ENCODE measurements at places on chromosomes 6 and 20.

DNA sequence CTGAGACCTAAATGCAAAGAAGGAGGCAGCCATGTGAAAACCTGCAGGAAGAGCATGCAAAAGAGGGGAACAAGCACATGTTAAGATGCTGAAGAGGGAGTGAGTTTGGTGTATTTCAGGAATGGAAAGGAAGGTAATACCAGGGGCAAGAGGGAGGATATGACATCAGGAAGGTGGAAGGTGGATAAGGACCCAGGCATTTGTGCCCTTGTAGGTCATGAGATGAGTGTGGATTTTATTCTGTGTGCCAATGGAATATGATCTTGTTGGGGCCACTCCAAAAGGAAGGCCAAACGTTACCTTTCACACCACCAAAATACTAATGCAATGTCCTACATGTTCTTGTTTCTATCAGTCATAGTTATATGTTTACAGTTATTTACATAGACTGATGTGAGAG, 17.2 kb upstream of the DOK5 start:
- no peak for DNase-seq

DNA sequence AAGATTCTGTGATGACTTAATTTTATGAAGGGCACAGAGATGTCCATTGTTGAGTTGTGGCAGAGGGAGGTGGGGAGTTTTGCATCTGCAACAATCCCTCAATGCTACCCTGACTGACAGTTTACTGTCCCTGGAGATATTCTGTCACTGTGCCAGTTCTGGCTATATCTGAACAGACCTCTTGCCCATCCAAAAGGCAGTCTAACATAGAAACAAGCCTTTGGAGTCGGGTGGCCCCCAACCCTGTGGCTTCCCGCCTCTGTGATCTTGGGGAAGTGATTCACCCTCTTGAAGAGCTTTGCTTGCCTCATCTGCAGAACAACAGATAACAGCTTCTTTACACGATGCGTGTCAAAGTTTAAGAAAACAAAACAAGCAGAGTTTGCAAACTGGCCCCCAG, 3.8 kb upstream of the E2F1 start:
- DNase-seq = peak; percentile 43

DNA sequence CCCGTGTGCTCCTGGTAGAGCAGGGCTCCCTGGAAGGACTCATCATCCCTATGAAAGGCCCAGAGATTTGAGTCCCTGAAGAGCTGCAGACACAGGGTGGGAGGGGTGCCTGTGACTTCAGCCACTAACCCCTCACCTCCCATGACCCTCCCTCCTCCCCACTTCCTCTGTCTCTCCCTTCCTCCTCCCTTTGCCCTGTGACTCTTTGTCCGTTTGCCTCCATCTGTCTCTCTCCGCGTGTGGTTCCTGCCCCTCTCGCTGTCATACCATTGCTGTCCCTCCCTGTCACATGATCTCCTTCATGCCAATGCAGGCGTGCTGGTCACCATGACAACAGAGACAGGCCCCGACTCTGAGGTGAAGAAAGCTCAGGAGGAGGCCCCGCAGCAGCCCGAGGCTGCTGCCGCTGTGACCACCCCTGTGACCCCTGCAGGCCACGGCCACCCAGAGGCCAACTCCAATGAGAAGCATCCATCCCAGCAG, 19.0 kb downstream of the EPB41L1 start:
- no peak for DNase-seq

DNA sequence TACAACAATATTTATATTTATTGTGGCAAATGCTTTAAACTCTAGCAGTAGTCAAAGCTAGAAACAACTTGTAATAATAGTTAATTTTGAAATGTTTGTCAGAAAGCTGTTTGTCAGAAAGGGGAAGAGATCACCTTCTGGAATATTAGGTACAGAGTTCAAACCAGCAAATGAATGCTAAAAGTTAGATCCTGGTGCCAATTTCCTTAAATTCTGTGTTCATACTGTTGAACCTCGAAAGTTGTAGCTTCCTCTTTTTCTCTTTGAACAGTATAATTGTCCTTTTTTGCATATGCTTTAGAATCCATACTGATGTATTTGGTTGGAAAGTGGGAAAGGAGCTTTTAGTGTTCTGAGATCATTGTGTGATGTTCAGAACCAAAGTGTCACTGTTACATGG, 22.4 kb downstream of the ITCH start:
- no peak for DNase-seq

- no peak for DNase-seq
Observed at GRCh38 chr6:128723667-128724066, 159.3 kb upstream of the LAMA2 start.

GRCh38 chr20:3350422-3350821, 57.0 kb downstream of the DNAAF9 start:
- no peak for DNase-seq

GRCh38 chr6:134537146-134537555, 219.2 kb upstream of the SGK1 start:
- no peak for DNase-seq

DNA sequence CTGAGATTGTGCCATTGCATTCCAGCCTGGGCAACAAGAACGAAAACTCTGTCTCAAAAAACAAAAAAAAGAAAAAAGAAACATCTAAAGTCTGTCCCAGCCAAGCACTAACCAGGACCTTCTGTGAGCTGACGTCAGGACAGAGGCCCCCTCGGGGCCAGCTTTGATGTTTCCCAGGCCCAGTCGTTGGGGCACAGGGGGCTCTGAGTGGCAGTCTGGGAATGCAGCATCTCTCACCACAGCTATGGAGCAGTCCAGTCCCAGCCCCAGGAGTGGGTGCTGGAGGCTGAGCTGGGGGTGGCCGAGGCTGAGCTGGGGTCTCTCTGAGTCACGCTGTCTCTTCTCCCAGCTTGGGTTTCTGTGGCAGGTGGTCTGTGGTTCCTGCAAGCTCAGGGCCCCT, 46.0 kb upstream of the SRF start:
- DNase-seq = no peak

GRCh38 chr6:84767526-84768201, 3.3 kb upstream of the TBX18 start:
- DNase-seq = no peak

GRCh38 chr6:155765275-155766194, 309.9 kb upstream of the NOX3 start:
- DNase-seq = no peak

- no peak for DNase-seq
Observed at GRCh38 chr6:117676577-117677218, 1.4 kb downstream of the NUS1 start.

- no peak for DNase-seq
Observed at GRCh38 chr6:159983641-159984080, 14.8 kb downstream of the IGF2R start.

- DNase-seq = no peak
Observed at GRCh38 chr6:85866370-85866730, 223.7 kb upstream of the SYNCRIP start.

DNA sequence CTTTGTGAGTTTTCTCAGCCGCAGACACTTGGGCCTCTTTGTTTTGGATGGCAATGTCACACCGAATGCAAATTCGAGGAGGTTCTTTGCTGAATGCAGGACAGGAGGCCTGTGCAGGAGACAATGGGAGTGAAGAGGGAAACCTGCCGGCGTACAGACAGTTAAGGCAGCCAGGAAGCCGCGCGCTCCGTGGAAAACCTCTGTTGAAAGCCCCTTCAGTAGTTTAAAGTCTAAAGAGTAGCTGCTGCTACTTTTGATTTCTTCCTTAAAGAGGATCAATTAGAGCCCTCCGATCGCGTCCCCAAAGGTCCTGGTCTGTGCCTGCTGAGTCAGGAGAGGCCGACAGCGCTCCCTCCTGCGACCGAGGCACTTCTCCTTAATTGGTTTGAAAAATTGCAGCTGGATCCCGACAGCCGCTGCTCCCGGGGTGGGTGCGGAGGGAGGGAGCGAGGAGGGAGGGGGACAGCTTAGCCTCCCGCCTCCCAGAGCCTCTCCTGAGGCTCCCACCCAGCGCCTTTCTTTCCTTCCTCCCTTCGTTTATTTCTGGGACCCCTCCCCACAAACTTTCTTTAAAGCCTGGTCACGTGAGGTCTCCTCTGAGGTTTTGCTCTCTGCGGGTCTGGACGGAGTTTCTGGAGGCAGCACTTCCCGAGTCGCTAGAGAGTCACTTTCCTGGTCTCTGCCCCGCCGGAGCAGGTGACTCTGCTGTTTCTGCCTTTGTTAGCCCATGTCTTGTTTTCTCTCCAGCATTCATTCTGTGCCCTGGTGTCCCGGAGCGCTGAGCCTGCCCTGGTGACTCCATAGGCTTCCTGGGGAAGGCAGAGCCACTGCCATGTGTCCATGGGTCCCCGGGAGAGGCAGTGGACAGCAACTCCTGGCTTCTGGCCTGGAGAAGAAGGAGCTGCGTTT, 22.3 kb upstream of the RPP40 start:
- no peak for DNase-seq

- DNase-seq = no peak
Observed at GRCh38 chr6:3405679-3406078, 51.2 kb downstream of the SLC22A23 start.

DNA sequence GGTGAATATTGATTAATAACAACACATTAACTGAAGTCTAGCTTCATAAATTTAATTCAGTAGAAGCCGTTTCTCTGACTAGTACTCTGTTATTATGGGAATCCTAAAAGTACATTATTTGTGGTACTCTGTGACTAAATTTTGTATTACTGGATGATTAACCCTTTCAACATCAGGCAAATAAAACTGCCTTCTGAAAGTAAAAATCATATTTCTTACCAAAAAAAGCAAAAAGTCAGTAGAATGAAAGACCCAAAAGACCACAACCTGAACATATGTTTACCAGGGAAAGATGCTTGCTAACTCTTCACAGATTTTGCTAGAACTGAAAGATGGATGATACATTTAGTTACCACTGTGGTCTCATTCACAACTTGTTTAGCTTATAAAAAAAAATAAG, 73.2 kb downstream of the AHI1 start:
- no peak for DNase-seq

GRCh38 chr6:123811378-123811777, 7.7 kb downstream of the NKAIN2 start:
- no peak for DNase-seq

DNA sequence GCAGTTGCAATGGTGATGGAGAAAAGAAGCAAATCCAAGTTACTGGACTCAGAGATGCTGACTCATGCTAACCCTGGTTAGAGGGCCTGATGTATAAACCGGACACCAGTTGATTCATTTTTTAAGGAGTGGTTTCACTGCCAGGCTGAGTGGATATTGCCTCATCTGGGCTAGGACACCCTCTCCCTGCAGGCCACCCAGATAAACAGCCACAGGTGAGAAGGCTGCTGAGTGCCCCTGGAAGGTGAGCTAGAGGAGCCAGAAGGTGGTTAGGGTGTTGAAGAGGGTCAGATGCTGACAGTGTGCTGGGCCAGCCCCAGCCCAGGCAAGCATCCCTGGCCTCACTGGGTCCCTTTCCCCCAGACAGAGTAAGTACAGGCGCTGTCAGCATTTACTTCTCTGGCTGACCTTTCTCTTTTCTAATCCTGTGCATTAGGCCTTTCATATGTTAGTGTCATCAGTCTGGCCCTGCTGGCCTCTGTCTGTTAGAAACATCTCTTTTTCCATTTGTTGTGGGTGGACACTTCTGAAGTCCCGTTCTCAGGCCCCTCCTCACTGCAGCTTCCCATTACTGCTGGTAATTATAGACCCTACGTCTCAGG, 13.5 kb downstream of the EPB41L1 start:
- DNase-seq = no peak

- DNase-seq = no peak
Observed at GRCh38 chr20:17941087-17941825, 27.3 kb downstream of the SNX5 start.

DNA sequence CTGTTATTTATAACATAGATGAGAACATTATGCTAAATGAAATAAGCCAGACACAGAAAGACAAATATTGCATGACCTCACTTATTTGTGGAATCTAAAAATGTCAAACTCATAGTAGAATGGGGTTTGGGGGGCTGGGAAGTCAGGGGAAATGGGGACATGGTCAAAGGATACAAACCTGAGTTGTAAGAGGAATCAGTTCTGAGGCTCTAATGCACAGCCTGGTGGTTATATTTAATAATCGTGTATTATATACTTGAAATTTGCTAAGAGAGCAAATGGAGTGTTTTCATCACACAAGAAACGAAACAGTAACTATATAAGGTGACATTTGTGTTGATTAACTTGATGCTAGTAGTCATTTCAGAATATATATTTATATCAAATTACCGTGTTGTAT, 40.8 kb upstream of the GFOD1 start:
- no peak for DNase-seq

DNA sequence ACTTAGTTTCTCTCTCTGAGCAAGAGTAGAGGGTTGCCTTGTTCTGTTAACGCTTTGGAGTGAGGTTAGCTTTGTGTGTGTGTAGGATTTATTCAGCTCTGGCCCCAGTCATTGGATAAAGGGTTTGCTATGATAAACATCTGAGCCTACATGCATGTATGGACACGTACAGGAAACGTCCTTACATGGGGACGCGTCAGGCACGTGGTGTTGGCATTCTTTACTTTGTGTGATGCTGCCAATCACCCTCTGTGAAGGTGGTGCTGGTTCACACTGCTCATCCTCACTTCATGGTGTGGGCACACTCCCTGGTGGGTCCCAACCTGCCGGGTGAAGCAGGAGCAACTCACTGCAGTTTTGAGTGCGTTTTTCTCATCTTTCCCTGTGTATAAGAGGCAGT, 53.4 kb upstream of the CD93 start:
- DNase-seq = no peak

DNA sequence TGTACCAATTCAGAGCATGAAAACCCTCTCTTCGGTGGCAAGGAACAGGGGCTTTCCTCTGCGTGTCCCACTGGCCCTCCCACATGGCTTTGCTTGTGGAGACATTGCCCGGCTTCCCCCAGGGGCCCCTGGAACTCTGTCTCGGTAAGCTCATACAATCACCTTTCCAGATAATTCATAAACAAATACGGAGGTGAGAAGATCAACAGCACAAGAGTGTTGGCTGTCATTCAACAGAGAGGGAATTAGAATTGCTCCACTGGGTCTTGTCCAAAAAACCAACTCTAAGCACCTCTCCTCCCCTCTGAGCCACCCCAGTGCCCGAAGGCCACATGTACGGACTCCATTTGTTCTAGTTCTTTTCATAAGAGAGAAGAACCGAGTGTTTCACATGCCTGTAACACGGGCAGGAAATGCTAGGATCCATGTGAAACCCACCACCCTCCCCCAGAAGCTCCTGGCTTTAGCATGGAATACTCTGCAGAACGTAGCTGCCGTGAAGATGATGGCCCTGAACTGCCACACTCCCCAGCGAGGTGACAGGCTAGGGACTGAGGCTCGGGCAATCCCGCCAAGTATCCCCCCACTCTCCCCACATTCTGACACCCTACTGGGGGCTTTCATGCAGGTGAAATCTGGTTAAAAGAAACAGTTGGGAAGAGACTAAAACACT, 24.6 kb upstream of the FOXC1 start:
- DNase-seq = no peak

GRCh38 chr6:103675807-103676406, 1183.8 kb downstream of the HACE1 start:
- DNase-seq = no peak

GRCh38 chr6:53239526-53239925, 90.9 kb upstream of the GCM1 start:
- no peak for DNase-seq

- DNase-seq = no peak
Observed at GRCh38 chr6:104477569-104477968, 382.1 kb downstream of the HACE1 start.

Data from effector CD4-positive, alpha-beta T cell (primary cell).